ENCODE measurements at places on chromosomes 7 and 10.

GRCh38 chr7:138246428-138246827 lies 170.2 kb downstream of the AKR1D1 start:
- DNase-seq = no peak

GRCh38 chr7:123979876-123980275 lies 53.0 kb downstream of the TMEM229A start:
- DNase-seq = no peak

DNA sequence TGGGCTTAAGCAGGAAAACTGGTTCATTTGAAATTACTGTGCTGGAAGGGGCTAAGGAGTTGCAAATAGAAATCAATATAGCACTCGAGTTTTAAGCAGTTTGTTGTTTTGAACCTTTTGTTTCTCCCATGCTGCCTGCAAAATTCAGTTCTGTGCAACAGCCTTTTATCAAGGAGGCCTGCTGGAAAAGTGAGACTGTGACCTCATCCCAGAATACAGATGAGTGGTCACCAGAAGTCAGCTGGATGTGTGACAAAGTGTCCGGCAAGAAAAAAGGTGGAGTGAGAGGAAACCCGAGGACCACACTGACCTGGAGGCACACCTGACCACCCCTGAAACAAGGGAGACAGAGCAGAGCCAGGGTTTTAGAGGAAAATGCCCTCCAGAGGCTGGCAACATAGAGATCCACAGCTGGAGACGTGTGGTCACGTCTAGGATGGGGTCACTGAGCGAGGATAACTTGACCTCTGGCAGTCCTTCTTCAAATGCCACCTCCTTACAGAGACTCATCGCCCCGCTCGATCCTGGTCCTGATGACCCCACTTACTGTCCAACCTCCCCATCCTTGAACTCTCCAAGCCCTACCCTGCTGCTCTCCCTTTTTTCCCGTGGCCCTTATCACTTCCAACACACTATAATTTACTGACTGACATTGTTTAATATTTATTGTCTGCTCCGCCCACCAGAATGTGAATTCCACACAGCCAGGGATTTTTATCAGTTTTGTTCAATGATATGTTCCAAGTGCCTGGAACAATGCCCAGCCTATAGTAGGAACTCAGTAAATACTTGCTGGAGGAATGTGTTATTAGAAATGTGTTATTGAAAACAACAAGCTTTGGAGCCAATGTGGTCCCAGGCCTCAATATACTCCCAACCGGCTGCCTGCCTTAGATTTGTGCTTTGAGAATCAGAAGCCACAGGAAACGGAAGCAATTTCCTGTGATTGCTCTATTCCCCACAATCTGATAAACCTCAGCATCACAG lies 243.8 kb downstream of the GLI3 start:
- DNase-seq = peak; percentile 26

DNA sequence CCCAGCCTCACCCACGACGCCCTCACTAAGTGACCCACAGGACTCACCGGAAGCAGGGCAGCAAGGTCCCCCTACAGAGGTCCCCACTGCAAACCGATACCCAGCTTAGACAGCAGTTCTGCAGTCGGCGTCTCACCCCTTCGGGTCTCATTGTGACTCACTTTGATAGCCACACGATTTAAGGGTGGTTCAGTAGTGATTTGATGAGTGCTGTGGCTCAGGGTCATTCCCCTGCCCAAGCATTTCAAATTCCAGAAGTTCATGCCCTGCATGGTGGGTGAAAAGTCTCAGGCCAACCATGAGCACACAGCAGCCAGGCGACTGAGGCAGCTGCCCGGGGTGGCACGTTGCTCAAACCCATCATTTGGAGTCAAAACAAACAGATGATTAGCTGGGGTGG lies 93.2 kb downstream of the EGFR start:
- DNase-seq = no peak

DNA sequence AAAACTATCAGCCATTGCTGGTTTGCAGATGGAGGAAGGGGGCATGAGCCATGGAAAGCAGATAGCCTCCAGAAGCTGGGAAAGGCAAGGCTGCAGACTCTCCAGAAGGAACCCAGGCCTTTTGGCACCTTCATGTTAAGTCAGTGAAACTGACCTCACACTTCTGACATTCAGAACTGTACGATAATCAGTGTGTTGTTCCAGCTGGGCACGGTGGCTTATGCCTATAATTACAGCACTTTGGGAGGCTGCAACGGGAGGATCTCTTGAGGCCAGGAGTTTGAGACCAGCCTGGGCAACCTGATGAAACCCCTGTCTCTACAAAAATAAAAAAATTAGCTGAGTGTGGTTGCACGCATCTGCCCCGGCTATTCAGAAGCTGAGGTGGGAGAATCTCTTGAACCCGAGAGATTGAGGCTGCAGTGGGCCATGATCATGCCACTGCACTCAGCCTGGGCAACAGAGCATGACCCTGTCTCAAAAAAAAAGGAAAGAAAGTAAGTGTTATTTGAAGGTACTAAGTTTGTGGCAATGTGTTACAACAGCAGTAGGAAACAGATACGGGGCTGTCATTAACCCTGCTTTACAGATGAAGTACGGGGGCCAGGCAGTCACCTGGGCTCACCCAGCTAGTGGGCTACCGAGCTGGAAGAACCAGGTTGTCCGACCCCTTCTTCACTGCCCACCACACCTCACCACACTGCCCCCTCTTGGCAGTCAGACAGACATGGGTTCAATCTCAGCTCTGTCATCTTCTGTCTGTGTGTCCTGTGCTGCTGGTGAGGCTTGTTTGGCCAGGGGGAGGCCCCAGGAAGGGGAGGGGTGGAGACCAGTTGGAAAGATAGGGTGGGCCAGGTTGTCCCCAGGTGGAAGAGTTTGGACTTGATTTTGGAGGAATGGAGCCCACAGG lies 18.3 kb downstream of the CHST3 start:
- no peak for DNase-seq

GRCh38 chr10:52965509-52965908 lies 192.9 kb upstream of the MBL2 start:
- DNase-seq = no peak

GRCh38 chr10:100993986-100994708 lies 5.5 kb upstream of the LZTS2 start:
- DNase-seq = no peak

GRCh38 chr10:117554241-117554814 lies 11.8 kb downstream of the EMX2 start:
- no peak for DNase-seq

GRCh38 chr10:82922755-82923154 lies 1047.8 kb downstream of the NRG3 start:
- no peak for DNase-seq

GRCh38 chr10:130388746-130389145 lies 252.6 kb downstream of the GLRX3 start:
- DNase-seq = no peak

GRCh38 chr7:110733221-110733620 lies 357.7 kb upstream of the LRRN3 start:
- DNase-seq = no peak

DNA sequence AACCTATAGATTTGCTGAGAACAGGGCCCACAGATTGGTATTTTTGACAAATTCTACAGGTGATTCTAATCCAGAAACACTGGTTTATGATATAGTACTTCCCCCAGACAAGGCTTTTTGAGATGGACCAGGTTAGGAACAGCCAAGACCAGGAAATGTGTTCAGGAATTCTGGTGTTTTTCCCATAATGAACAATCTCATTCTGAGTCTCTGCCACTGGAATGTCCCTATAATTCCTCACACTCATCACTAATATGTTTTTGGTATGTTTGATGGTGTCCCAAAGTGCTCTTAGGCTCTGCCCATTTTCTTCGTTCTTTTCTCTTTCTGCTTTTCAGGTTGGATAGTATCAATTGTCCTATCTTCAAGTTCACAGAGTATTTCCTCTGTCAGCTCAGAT lies 107.2 kb upstream of the IGFBP3 start:
- DNase-seq = no peak

DNA sequence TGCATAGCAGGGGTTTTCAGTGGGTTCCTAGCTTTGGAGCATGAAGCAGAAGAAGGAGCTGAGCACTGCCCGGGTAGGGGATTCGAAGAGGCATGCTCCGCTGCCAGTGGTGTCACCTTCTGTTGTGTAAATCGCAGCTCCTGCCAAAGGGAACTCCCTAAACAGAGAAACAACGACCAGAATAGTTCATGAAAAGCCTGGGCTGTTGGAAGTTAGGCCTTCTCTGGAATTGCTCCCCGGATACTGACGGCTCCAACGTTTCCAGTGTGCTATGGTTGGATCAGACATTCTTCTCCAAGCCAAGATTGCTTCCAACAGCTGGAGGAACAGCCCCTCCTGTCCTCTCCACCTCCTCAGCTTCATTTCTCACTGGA lies 546.0 kb upstream of the FZD8 start:
- DNase-seq = no peak

GRCh38 chr10:28668363-28669226 lies 8.7 kb upstream of the BAMBI start:
- DNase-seq = no peak

- DNase-seq = no peak
Observed at GRCh38 chr7:7969306-7970236, 975 bp downstream of the GLCCI1 start.

DNA sequence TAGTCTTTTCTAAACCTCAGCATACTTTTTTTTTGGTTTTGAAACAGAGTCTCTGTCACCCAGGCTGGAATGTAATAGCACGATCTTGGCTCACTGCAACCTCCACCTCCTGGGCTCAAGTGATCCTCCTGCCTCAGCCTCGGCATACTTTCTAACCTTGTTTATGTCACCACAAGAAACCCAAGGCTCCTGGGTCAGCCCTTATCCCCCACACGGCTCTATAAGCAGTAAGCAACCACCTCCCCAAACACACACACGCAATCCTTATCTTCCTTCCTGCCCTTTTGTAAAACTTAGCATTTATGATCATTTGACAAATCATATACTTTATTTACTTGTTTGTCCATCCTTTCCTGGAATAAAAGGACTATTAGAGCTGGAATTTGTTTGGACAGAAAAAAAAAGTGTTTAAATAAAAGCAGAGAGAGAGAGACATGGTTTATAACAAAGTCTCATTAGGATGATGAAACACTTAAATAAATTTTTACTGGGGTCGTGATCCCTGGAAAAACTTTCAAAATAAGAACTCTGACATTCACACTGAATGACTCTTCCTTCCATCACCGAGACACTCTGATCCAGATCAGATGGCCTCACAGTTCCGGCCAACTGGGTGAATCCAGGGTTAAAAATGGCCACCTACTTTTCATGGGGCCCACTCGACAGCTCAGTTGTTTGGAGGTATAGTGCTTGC lies 72.7 kb upstream of the PIK3CG start:
- no peak for DNase-seq

DNA sequence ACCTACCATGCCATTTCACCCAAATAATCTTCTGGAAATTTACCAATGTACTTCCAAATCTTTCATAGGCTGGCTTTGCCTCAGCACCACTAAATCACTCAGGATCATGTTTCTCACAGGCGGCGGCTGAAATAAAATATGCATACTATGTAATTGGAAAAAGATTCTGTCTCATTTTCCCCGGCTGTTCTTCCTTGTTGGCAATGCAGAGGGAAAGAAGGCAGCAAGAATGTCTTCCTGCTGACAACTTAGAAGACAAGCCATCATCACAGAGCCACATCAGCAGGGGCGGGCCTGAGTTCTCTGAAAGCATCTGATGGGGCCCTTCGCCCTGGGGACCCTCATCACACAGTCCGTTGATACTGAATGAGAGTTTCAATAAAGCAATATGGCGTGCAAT lies 39.2 kb upstream of the COL1A2 start:
- no peak for DNase-seq

DNA sequence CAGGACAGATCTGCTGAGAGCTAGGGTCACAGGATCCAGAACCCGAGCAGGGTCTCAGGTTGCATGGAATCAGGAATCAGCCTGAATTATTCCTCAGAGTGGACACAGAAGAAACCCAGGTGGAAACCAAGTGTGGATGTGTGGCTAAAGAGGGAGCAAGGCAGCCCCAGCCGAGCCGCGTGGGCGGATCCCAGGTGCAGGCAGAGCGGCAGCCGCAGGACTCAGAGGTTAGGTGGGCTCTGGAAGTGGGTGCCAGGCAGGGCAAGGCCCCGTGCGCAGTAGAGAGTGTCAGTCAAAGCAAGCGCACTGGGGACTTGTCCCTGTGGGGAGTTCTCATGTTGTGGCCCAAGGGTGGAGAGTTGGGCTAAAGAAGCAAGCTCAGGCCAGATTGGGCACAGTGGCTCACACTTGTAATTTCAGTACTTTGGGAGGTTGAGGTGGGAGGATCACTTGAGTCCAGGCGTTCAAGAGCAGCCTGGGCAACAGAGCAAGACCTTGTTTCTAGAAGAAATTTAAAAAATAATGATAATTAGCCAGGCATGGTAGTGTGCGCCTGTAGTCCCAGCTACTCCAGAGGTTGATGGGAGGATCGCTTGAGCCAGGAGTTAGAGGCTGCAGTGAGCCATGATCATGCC lies 125.9 kb downstream of the CUL2 start:
- DNase-seq = no peak

DNA sequence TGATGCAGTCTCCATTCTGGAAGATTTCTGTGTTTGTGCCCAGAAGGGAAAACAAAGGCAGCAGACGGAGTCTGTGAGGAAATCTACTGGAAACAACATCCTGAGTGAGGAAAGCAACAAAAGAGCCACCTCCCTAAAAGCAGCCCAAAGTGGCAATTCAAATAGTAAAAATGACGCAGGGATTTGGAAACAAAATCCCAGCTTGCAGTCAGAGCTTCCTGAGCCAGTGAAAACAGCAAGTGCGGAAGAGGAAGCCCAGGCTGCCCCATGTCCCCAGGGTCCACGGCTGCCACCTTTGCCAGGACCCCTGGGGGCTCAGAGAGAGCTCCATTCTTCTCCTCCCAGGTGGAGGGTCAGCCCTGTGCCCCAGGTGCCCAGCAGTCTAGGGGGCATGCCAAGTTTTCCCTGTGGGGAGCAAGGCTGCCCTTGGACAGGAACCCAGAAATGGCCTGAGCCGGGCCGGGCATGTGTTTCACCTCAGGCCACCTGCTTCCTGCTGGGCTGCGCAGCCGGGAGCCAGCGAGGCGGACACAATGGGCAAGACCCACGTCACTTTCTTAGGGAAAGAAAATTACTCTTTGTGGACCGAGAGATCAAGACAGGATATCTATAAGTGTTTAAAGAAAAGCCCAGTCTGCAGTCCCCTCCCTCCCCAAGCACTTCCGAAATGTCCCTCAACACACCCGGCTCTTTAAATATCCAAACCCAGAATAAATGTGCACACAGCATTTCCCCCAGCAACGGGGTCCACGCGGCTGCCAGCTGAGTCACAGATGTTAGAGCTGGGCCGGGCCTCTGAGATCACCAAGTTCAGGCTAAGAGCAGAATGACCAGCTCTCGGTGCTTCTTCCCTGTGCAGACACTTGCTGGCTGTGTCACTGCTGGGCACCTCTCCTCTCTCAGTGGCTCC lies 231.1 kb downstream of the ARHGAP12 start:
- no peak for DNase-seq

- DNase-seq = peak; percentile 47
Observed at GRCh38 chr10:44857363-44858016, 53.6 kb upstream of the TMEM72 start.

DNA sequence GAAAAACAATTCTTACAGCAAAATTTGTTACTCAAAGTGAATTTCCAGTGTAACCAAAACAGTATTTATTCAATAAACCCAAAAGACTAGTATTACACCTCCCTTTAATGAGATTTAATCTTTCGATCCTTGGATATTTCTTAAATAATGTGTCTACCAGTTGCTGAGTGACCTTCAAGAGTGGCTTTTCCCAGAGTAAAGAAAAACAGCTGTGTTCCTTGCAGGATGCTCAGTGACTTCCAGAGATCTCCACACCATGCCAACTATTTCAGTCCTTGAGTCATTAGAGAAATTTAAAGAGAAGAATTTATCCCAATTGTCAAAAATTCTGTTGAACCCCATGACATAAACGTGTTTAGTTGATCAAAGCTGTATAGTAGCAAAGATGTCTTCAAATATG lies 44.0 kb downstream of the IMMP2L start:
- DNase-seq = no peak

- DNase-seq = no peak
Observed at GRCh38 chr7:45592230-45592991, 18.2 kb downstream of the ADCY1 start.

All from Jurkat, Clone E6-1 (cell line).